Sciatic nerve (tissue), 2 donors: ENCODE measurements at places on chromosomes 5 and 9.

- no peak for DNase-seq
These were observed 26.2 kb downstream of the TCF7 start for GRCh38 chr5:134140530-134141201.

DNA sequence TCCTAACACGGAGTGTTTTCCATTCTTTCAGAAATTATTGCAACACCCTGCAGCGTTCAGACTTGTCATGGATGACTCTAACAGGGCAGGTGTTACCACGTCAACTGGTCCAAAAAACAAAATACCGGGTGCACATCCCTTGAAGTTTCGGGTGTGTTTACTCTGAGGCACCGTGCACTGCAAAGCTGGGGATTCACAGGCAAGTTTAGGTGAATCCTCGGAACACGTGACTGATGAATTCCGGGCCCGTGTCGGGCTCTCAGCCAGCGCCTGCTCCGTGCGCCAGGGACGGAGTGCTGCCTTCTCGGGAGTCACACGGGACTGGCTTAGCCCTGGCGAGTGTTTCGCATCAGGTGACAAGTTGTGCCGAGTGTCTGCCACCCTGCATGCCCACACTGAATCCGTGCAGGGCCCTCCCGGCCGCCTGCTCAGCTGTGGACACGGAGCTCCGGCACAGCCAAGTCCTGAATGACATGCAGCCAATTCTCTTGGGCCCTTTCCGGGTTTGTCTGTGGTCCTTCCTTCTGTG lies 66.0 kb upstream of the IRX4 start:
- DNase-seq = no peak

GRCh38 chr5:119966028-119966427 lies 336.7 kb downstream of the FAM170A start:
- DNase-seq = no peak

GRCh38 chr5:27403243-27403882 lies 365.0 kb upstream of the CDH9 start:
- DNase-seq = no peak

- no peak for DNase-seq
These were observed 20.8 kb upstream of the MATR3 start for GRCh38 chr5:139272471-139273321.
